NCI-H526 (cell line): ENCODE measurements at places on chromosomes 5 and 9.

- DNase-seq = no peak
Observed at GRCh38 chr5:68352166-68352565, 136.6 kb downstream of the PIK3R1 start.

GRCh38 chr9:120608421-120608820 lies 28.5 kb upstream of the CDK5RAP2 start:
- no peak for DNase-seq

DNA sequence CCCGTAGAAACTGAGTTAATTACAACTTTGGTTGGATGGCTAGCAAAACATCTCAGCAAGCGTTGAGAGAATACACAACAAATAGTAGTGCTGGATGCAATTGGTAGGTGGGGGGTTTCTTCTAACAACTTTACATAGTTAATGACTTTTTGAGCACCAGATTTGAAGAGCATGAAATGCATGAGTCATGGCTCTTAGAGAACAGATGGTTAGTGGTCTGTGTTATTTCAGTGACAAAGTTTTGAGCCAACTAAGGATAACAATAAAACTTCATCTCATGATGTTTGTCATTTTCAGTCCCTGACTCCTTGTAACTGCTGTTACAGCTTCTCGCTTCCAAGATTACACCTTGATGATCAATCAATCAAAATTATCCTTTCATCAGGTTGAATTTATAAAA lies 399.0 kb upstream of the BRINP1 start:
- DNase-seq = no peak

- no peak for DNase-seq
Observed at GRCh38 chr5:79811081-79811480, 121.4 kb downstream of the CMYA5 start.

DNA sequence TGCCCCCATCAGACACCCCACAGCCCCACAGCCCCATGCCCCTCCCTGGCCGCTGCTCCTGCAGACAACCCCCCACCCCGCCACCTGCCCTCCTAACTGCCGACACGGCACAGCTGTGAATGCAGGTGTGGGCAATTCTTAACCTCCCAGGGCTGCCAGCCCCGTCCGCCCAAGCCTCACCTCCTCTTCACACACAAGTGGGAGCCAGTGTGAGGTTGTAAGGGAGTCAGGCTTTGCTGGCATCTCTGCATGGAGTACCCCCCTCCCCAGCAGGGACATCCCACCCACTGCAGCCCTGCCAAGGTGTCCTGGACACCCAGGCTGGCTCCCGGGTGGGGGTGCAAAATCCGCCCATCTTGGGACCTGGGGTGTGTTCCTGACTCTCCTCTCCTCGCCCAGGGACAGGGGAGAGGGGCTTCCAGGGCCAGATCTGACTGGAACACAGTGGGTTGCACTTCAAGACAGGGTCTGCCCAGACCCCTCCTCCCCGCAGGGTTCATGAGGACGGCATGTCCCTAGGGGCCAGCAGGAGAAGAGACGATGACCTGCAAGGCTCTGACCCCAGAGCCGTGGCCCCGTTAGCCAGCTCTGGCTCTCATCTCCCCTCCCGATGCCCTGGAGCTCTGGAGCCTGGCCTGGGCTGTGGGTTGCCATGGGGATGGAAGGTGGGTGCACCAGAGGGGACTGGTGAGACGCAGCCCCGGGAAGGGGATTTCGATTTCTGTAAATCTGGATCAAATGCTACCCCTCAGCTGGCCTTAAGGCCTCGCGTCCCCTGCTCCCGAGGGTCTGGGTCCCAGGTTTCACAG lies 34.4 kb downstream of the SARDH start:
- no peak for DNase-seq

GRCh38 chr5:143976055-143976454 lies 164.1 kb downstream of the HMHB1 start:
- DNase-seq = peak; percentile 1

- peak; percentile 39 for DNase-seq
Observed at GRCh38 chr5:39599721-39600431, 175.1 kb upstream of the DAB2 start.

- DNase-seq = no peak
Observed at GRCh38 chr9:22643541-22643940, 196.9 kb downstream of the DMRTA1 start.
